ENCODE measurements at places on chromosomes 5 and 9. TPM values are rescaled to one million over a fixed set of nuclear protein-coding genes. Genes with fewer than 3 reads are reported as not detected.

Gene GRIA1
- not detected for total RNA-seq

Gene OR13C5
- total RNA-seq = not detected

Gene DPP7
- 298 TPM for total RNA-seq

Gene CDC25C
- total RNA-seq = not detected

Data from naive thymus-derived CD4-positive, alpha-beta T cell (primary cell).